ENCODE measurements at places on chromosomes 4 and X.
A peak's percentile ranks its signal among the peaks of the same experiment; 100 is the strongest.

- DNase-seq, result no peak
These were observed 69.8 kb downstream of the GPAT3 start for GRCh38 chr4:83605744-83606172.

- no peak for DNase-seq
These were observed 5.6 kb upstream of the SPRY1 start for GRCh38 chr4:123390846-123391456.

- DNase-seq, result no peak
These were observed at the start of gene REELD1 for GRCh38 chr4:146214238-146214637. Gene REELD1 (plus strand): TSS chr4:146214538. CDS start chr4:146216953, 2,415 bp downstream.

DNA sequence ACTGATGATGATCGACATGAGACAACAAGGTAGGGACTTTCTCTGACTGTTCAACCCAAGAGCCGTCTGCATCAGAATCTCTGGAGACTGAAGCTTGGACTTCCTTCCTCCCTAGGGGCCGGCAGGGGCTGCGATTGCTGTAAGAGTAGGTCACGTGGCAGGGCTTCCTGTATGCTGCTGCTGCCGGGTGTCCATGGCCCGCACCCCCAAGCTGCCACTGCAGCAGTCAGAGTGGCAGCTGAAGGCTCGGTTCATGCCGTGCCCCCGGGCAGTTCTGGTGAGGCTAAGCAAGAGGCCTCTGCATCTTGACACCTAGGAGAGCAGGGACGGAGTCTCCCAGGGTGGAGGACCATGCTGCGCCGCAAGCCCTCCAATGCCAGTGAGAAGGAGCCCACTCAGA is at the start of gene SASH3:
TSS of gene SASH3 (plus strand) at position 203 of the 400 bp plus-strand sequence. CDS start at position 352, 149 bp downstream.
- no peak for DNase-seq

DNA sequence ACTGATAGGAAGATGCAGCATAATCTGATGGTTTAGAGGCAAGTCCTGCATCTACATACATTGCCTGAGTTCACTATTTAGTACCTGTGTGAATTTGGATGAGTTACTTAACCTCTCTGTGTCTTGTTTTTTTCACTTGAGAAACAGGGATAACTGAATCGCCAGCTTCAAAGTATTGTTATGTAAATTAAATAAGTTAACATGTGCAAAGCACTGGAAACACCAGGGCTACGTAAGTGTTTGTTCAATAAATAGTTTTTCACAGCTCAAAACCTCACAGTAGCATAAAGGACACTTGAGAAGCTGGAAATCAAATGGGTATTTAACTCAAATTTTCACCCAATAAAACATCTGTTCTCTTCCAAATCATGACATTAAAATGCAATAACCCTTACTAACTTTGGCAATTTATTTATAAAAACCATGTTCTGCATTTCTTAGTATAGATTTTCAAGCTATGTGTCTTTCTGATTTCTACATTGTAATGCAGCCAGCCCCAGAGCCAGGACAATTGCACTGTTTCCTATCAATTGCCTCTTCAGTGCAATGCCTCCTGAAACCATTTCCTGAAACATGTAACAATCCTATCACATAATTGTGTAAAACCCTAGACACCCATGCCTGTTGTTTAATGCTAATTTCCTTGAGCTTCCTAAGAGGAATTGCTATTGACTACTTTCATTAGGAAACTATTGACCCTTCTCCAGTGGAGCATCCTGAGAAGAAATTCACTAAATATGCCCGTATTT is 177.1 kb downstream of the UNC5C start:
- DNase-seq, result no peak

- no peak for DNase-seq
These were observed 83.4 kb upstream of the S100G start for GRCh38 chrX:16566571-16566970.

- DNase-seq, result no peak
These were observed 11.9 kb downstream of the WDR17 start for GRCh38 chr4:176077561-176077960.

- DNase-seq, result no peak
These were observed 250.8 kb downstream of the ARHGAP24 start for GRCh38 chr4:85725721-85726170.

- no peak for DNase-seq
These were observed 69.9 kb downstream of the HMGB2 start for GRCh38 chr4:173264245-173264644.

DNA sequence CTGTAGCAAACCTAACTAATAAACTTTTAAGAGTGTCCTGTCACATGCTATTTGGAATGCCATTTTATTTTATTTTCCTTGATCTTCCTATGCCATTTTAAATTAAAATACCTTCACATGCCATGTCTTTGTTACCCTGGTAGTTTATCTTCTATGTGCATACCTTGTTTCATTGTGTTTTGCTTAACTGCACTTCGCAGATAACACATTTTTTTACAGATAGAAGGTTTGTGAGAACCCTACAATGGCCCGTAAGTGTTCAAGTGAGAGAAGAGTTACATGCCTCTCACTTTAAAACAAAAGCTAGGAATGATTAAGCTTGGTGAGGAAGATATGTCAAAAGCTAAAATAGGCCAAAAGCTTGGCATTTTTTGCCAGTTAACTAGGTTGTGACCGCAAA is 744.1 kb downstream of the STIM2 start:
- DNase-seq, result no peak

- DNase-seq, result no peak
These were observed 22.6 kb downstream of the SLC25A4 start for GRCh38 chr4:185165605-185166063.

- DNase-seq, result no peak
These were observed 339.1 kb downstream of the ARHGAP10 start for GRCh38 chr4:148071009-148071408.

GRCh38 chr4:18881556-18881955 is 860.0 kb upstream of the LCORL start:
- DNase-seq, result no peak

DNA sequence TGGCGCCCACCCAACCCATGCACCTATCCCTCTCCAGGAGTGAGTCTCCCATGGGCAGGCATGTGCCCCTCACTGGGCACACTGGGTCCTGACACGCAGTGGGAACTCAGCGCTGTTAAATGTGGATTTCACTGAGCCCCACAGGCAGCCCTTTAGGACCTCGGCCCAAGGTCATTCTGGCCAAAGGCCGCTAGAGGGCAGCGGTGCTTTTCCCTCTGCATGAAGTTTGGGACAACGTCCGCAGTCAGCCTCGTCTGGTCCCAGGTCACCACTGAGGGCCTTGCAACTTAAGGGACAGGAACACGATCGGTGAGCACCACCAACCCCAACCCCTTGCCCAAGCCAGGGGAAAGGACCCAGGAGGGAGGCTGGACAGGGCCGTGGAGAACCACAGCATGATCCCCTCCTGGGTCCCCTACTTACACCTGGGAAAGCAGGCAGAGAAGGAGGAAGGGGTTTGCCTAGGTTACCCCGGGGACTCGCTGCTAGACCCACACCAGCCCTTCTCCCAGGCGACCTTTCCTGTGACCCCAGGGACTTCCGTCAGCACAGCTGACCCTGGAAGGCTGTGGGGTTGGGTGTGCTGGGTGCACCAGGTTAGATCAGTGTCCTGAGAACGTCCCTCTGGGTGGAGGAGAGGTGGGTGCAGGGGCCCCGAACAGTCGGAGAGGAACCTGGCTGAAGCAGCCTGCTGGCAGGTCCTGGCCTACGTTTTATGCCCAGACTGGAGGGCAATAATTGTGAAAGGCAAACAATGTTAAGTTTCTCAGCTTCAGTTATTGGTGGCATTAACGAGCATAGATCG is 24.0 kb downstream of the CYTL1 start:
- peak; percentile 68 for DNase-seq

DNA sequence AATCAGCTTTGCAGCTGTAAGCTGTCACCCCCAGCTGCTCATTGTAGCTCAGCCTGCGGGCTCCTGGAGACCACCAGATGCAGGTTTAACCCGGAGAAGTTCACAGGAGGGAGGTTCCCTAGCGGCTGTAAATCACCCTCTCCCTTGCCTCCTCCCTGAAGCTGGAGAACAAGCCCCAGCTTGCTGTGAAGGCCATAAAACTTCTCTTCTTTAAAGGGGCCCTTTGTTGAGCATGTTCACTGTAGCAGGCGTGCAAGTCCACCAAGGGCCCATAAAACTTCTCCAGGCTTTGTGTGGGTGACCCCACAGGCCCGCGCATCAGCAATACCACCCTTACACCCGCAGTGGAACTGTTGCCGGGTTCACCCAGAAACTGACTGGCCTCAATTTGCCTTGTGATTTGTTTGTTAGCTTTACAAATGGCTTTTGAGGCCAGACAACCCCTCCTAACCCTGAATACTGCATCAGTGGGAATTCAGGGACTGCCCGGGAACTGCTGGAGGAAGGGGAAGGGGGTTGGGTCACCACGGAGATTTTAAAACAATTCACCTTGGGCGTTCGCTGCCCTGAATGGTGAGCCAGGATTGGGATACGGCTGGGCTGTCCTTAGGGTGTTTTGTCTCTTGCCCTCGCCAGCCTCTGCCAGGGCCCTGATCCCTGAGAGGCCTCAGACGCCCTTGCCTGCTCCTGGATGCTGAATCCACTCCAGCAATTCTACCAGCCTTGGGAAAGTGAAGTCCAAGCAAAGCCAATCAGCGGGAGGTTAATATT is 49.5 kb upstream of the ATP6AP2 start:
- no peak for DNase-seq

GRCh38 chrX:8868906-8869305 is 67.7 kb upstream of the FAM9A start:
- no peak for DNase-seq

- DNase-seq, result no peak
These were observed 45.3 kb upstream of the CDKN2AIP start for GRCh38 chr4:183399126-183399522.

Data from hypothalamus (tissue), 51 donors.